ENCODE measurements at places on chromosomes 11 and 22.

DNA sequence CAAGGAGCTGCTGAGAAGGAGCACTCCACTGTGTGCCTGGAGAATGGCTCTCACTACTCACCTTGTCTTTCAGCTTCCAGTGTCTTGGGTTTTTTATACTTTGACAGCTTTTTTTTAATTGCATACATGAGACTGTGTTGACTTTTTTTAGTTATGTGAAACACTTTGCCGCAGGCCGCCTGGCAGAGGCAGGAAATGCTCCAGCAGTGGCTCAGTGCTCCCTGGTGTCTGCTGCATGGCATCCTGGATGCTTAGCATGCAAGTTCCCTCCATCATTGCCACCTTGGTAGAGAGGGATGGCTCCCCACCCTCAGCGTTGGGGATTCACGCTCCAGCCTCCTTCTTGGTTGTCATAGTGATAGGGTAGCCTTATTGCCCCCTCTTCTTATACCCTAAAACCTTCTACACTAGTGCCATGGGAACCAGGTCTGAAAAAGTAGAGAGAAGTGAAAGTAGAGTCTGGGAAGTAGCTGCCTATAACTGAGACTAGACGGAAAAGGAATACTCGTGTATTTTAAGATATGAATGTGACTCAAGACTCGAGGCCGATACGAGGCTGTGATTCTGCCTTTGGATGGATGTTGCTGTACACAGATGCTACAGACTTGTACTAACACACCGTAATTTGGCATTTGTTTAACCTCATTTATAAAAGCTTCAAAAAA lies 72.6 kb downstream of the NCAPD3 start:
- DNase-seq = no peak

- DNase-seq = no peak
These were observed 13.8 kb upstream of the MIAT start for GRCh38 chr22:26643418-26644100.

- no peak for DNase-seq
These were observed 35.0 kb upstream of the CRTAM start for GRCh38 chr11:122803306-122803705.

DNA sequence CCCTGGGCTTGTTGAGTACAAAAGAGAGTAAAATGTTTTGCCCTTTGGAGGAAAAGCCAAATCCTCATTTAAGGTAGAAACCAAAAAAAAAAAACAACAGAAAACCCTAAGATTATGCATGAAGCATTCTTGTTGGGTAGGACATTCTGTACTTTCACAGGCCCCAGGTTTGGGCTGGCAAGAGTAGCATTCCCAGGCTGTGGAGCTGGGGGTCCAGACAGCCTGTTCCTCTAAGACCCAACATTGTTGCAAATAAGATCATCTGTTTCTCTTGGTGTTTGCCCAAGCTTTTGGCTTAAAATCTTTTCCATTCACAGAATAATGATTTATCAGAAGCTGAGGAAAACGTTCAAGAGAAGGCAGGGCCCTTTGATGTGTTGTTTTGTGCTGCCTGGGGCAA lies 123.8 kb downstream of the MICAL2 start:
- DNase-seq = no peak

- no peak for DNase-seq
These were observed 27.6 kb downstream of the CHKA start for GRCh38 chr11:68093565-68093964.

DNA sequence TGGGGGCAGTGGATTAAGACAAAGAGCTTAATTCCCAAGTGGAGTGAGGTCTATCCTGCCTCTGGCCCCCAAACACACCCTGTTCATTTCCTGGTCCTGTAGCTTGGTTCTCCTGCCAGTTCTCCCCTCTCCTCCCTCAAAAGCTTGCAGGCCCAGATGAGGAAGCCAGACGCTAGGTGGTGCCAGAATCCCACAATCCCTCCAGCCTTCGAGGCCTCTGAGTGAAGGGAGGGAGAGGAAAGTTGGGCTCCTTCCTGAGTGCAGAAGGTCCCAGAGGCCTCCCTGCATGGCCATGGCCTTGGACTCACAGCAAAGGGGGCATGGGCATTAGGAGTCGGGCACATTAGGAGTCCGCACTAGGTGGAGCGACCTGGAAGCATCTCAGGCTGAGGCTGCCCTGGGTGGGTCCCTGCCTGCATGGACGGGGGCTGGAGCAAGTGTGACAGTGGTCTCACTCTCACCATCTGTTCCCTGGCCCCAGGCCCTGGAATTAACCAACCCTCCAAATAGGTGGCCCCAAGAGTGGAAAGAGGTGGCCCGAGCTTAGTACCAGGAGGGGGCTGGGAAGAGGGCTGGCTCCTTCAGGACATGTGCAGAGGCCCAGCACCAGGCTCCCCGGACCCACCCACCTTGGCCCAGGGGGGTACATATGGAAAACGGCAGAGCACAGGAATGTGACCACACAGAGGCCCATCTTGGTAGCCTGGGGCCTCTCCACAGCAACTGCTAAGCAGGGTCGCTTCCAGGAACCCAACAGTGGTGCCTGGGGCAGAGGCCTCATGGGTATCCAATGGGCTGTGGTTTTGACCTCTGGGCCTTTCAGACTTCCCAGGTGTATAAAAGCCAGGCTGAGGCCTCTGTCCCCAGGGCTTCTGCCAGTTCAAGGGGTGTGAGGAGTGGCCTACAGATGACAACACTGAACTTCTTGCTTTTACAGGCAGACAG lies 5.2 kb downstream of the FXYD2 start:
- DNase-seq = no peak

DNA sequence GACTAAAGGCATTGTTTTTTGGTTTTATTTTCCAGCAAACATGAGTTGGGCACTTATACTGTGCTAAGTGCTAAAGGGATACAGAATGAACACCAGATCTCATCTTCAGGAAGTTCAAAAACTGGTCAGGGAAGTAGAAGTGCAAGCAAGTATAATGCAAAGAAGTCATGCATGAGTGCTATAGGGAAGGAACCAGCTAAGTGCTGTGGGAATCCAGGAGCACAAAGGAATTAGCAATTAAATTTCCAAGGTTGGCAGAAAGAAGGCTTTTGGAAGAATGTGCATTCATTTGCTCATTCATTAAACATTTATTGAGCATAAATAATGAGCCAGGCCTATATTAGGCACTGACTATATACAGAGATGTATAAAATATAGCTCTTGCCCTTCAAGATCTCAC lies 143.7 kb upstream of the ARHGAP42 start:
- DNase-seq = no peak

- no peak for DNase-seq
These were observed 459.6 kb downstream of the TBC1D22A start for GRCh38 chr22:47221840-47222615.

- no peak for DNase-seq
These were observed 18.0 kb upstream of the JHY start for GRCh38 chr11:122864386-122865115.

GRCh38 chr11:11534981-11535380 lies 86.8 kb downstream of the GALNT18 start:
- DNase-seq = no peak

DNA sequence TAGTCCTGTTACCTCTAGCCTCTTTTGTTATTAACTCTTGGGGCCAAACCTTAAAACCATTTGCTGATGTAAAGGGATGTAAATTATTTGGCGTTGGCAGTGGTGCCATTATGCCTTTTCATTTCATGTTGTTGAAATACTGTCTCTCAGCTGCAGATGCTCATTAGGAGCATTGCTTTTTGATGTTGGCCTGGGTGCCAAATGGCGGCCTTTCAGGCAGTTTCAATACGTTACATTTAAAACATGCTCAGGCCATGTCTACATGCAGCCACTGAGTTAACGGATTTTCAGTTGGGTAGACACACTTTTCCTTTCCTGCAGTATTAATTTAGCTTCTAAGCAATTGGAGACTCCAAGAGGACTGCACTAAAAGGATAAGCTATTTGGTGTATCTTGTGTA lies 5.3 kb downstream of the NCAM1 start:
- no peak for DNase-seq
